CD8-positive, alpha-beta memory T cell (primary cell): ENCODE measurements at places on chromosomes 2 and 18.
A peak's percentile ranks its signal among the peaks of the same experiment; 100 is the strongest.

DNA sequence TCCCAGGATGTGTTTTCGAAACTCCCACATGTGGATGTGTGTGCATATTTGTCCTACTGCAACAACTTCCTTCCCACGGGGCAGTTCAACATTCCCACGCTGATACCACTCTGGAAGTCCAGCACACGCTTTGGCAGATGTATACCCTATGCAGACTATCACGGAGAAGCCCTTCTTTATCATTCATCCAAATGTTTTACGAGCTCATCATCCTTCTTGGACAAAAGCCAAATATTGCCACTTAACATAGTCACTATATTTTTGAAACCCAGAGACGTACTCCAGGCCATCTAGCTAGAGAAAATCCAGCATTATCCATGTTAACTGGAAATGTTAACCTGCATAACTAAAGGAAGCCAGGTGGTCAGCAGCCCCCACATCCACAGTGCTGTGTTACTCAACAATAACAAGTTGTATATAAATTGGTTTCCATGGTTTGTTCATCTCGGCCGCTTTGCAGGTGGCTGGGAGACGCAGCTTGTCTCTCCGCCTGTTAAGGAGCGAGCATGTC, 131.5 kb downstream of the ZNF532 start:
- no peak for DNase-seq

- DNase-seq: no peak
Observed at GRCh38 chr2:43745457-43745856, 28.4 kb upstream of the DYNC2LI1 start.

DNA sequence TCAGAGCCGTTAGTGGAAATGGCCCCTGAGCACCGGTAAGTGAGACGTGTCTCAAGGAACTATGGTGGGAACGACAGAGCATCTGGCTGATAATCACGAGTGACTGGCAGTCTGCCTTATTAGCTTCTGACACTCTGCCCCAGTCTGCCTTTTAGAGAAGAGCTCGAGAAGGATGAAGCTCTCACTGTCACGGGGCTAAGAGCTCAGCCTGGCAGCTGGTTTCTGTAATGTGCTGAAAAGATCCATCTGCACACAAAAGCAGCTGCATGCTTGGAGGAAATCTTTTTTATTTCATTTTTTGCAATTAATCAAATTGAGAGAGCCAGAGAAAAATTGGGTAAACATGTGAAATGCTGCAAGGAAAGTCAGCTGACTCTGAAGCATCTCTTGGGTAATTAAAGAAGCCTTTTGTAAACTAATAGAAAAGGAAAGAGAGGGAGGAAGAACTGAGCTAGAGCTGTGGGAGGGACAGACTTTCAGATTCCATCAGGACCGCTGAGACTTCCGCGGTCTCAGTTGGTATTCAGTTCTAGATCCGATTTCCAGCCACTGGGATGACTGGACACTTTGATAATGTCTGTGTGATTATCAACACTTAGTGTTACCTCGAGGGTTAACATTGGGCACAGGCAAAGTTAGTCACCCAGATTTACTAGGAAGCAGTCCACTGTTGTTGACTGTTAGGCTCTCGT, 24.4 kb downstream of the MBP start:
- no peak for DNase-seq

- no peak for DNase-seq
Observed at GRCh38 chr18:12973562-12974213, 17.5 kb upstream of the CEP192 start.

DNA sequence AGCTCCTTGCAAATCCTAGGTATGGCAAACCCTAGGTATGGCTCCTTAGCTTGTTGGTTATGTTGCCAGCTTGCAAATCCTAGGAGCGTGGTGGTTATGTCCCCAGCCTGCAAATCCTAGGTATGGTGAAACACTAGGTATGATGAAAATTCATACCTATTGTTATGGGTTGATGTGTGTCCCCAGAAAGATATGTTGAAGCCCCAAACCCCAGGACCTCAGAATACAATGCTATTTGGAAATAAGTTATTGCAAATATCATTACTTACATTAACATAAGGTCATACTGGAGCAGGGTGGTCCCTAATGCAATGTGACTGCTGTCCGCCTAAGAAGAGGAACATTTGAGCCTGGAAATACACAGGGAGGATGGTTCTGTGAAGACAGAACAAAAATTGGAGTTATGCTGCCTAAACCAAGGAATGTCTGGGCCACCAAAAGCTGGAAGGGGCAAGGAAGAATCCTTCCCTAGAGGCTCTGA, 220.8 kb downstream of the MYCN start:
- no peak for DNase-seq

DNA sequence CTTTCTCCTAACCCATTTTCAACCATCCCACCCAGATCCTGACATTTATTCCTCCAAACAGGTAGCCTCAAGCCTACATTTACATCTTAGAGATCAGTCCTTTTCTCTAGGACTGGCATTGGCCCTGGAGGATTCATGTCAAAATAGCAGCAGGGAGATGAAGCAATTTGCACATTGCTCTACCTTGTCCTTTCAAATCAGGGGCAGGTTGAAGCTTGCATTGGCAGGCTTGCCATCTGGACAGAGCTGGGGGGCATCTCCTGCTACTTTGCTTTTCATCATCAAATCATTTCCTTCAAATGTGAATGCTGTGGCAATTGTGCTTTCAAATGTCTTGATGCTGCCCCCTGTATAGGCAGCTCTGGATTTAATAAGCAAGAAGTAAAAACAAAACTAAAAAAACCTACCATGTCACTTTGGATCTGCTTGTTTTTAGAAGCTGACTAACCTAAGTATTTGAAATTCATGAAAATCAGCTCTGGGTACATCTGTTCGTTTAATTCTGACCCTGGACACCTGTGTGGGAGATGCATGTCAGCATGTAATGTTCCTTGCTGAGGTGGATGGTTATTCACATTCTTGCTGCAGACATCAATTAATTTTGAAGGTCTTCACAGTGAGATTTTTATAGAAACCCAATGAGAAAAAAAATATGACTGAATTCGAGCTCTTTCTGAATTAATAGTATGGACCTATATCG, 47.9 kb downstream of the KIF5C start:
- no peak for DNase-seq

DNA sequence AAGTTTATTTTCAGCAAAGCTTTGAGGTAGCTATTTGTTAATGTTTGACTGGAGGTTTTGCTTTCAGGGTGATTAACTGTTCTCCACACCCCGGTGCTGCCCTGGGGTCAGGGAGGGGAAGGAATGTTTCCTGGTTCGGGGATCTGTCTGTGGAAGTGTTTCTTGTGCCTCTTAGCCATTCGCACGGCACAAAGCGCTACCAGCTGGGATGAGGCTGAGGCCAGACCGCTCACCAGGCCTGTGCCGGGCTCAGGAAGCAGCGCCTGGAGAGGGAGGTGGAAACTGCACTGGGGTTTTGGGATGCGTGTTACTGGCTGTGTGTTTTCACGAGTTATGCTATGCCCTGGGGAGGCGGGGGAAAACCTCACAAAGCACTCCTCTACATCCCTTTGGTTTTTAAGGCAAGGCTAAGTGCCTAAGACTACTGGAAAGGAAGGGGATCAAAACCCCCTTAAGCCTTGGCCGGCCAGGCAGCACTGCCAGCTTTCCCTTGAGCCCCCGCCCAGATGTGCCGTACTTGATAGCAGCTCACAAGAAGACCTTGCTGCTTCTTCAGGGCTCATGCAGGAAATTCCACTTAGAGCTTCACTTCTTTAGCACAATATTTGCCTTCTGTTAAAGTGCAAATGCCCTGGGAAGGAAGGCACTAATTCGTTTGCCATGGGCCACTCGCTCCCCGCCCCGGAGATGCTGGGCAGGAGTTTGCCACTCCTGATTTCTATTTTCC, 65.7 kb upstream of the CNGA3 start:
- DNase-seq: no peak

- DNase-seq: no peak
Observed at GRCh38 chr2:235063471-235063961, 111.7 kb downstream of the SH3BP4 start.

DNA sequence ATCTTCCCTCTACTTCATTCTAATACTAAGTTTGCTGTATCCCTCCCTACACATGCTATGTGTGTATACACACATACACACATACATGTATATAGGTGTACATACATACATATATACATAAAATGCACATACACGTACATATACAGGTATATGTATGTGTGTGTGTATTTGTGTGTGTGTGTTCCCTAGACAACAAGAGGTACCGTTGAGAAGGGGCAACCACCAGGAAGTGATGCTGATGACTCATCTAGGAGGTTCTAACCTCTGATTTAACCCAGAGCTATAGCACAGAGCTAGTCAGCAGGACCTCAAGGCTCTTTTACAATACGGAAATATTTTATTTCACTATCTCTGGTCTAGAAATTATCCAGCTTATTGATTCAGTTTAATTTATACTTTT, 139.2 kb downstream of the LAMA3 start:
- peak; percentile 16 for DNase-seq

DNA sequence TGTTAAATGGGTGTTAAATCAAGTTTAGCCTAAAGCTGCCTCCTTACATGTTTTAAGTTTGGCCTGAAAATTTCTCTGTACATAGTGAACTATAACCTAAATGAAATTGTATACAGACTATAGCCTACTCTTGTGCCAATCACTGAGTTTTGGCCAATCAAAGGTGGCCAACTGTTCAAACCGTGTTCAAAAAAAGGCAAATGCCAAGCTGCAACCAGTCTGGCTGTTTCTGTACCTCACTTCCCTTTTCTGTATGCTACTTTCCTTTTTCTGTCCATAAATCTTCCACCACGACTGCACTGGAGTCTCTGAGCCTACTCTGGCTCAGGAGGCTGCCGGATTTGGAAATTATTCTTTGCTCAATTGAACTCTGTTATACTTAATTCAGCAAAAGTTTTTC, 121.0 kb downstream of the SPOPL start:
- no peak for DNase-seq
